ENCODE measurements at places on chromosomes 3 and 15.

- DNase-seq = no peak
These were observed 116.7 kb upstream of the ICE2 start for GRCh38 chr15:60595665-60596064.

GRCh38 chr3:13235079-13235478 lies 161.8 kb upstream of the IQSEC1 start:
- no peak for DNase-seq

DNA sequence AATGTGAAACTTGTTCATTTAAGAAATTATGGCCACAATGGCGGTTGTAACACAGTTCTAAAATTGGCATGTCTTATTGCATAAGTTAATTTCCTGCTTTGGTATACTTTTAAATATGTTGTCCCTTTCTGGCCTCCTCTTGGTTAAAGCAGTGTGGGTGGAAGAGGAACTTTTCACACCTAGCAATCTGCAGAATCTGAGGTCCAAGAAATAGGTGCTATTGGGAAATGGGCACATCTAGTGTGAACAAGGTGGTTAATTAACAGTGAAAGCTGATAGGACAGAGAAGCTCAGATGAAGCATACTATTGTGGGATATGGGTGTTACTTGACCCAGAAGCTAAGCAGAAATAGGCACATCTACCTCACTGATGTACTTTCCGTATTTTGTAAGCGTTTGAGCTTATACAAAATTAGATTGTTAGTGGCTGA lies 10.6 kb downstream of the CMC1 start:
- DNase-seq = no peak

GRCh38 chr3:156161172-156161571 lies 40.8 kb downstream of the KCNAB1 start:
- no peak for DNase-seq

DNA sequence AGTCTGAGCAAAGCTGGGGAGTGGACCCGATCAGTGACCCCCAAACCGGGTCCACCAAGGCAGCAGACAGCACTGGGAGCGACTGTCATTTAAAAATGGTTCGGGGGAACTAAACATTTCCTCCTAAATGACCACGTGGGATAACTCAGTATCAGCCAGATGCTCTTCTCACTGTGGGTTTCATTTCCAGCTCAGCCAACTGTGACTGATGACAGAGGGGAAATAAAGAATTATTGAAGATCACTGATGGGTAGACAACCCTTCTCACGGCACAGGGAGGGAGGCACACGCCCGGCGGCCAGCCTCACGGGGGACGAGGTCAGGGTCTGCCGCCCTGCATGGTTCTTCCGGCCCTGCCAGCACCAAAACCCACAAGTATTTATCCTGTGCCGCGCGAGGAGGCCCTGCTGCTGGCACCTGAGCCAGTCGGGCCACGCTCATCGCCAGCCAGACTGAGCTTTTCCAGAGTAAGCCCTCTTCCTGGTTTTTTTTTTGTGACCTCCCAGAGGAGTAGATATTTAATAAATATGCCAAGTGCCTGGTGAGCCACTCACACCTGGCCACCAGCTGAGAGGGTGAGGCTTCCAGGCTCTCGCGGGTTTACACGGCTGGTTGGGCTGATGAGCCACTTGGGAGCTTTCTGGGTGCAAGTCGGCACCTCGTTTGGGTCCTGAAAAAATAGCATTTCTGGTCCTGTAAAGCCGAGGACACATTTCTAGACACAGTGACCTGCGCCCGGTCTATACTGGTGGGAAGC lies 6.2 kb downstream of the MELTF start:
- no peak for DNase-seq

DNA sequence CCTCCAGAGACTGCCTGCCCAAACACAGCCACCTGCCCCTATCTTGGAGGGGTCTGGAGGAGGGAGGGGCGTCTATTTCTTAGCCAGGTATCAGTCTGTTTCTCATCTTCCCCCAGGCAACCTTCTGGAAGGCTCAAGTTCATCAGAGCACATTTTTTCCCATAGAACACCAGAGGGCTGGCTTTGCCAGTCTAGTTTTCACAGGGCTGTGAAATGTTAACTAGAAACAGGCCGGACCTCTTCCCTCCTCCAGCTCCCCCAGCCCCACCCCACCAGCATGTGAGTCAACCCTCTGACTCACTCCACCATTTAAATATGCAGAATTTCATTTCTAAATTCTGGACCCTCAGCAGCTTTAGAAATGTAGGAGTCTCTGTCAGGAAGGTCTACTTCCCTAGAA lies 66.9 kb downstream of the SLCO2A1 start:
- no peak for DNase-seq

GRCh38 chr15:70708839-70709238 lies 54.5 kb downstream of the UACA start:
- no peak for DNase-seq

DNA sequence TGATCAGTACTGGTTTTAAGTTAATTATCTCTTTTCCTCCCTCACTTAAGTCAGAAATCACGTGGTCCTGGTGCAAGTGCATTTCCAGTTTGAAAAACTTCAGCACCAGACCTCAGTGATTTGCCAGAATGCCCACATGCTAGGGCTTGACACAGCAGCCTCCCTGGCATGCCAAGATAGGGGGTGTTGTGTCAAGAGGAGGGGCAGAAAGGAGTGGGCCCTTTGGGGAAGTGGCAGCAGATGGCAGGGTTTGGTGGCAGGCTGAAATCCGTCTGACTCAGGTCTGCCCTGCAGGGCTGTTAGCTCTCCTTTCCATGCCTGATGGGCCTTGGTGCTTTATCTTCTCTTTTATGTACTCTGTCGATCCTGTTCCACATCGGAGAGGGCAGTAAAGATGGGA lies 23.4 kb downstream of the PXK start:
- no peak for DNase-seq

GRCh38 chr3:27216295-27216855 lies 152.8 kb downstream of the NEK10 start:
- DNase-seq = no peak

GRCh38 chr15:76905013-76905839 lies at the start of gene SCAPER:
Gene SCAPER (minus strand): TSS chr15:76905340. CDS start chr15:76883817, 21,523 bp downstream.
- peak; percentile 92 for DNase-seq

DNA sequence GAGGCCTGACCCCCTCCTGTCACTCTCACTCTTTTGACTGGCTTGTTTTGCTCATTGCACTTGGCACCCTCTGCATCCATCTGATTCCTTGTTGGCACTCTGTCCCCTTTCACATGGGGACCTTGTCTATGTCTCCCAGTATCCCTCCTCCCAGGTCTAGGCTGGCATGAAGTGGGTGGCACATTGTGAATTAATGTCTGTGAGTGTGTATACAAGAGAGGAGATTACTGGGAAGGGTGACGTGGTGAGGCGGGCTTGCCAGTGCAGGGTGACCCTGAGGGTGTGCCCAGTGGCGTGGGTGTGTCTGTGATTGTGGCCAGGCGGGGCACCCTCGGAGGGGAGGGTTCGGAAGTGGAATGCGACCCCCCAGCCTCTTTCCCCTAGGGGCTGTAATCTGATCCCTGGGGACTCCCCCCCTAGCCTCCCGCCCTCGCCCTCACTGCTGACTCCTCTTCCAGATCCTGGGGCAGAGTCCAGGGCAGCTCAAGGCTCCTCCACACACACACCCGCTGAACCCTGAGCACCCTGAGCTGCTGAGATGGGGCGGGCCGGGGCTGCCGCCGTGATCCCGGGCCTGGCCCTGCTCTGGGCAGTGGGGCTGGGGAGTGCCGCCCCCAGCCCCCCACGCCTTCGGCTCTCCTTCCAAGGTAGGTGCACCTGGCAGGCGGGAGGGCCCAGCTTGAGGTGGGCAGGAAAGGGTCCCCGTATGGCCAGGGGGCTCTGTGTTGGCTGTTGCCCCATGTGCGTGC lies at the start of gene SEMA3B:
TSS of gene SEMA3B (plus strand) at position 445 of the 749 bp plus-strand sequence. CDS start at position 539, 94 bp downstream.
- no peak for DNase-seq

- no peak for DNase-seq
These were observed 95.1 kb upstream of the PDZRN3 start for GRCh38 chr3:73719861-73720260.

DNA sequence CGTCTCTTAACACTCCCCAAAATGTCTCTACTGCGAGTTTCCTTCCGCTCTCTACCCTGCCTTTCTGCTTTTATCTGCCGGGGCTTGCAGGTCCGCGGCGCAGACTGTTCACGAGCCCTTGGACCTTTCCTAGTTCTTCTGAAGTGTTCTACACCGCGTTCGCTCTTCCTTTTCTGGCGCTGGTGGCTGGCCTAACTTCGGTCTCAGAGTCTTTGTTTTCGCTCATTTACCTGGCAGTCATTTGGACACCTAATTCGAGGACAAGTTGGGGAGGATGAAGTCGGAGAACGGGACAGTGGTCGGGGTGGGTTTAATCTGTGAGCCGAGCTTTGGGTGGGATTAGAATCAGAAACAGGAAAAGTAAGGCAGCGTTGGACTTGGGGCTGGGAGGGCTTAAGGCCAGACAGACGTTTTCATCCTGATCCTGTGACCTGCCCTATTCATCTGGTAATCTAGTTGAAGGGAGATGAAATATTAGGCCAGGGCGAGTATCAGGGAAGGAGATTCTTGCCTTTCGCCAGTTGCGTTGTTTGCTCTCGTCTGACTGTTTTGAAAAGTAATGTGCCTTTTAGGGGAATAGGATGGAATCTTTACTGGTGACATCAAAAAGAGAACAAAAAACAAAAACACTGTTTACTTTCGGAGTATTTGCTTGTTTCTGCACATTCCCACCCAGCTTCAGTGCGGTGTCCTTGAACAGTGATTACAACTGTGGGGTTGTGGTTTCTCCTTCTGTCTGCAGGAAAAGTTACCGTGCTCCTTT lies 1.8 kb downstream of the DIPK2A start:
- DNase-seq = peak; percentile 46

- no peak for DNase-seq
These were observed 144.6 kb downstream of the RORA start for GRCh38 chr15:61084472-61084871.

DNA sequence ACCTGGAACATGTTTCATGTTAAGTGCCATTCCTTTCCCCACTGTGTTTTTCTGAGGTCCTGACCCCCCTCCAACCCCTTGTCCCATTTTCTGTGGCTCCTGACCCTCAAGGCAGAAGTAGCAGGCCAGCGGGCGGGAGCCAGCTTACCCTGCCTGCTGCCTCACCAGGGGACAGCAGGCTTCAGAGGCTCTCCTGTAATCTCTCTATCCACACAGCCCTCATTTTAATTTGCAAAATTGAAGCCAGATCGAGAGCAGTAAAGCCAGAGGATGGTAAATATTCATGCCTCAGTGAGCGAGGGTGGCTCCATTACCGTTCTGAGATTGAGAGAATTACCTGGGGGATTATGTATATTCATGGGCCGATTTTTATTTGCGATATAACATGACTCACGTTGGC lies 147.6 kb downstream of the DNAJB8 start:
- no peak for DNase-seq

DNA sequence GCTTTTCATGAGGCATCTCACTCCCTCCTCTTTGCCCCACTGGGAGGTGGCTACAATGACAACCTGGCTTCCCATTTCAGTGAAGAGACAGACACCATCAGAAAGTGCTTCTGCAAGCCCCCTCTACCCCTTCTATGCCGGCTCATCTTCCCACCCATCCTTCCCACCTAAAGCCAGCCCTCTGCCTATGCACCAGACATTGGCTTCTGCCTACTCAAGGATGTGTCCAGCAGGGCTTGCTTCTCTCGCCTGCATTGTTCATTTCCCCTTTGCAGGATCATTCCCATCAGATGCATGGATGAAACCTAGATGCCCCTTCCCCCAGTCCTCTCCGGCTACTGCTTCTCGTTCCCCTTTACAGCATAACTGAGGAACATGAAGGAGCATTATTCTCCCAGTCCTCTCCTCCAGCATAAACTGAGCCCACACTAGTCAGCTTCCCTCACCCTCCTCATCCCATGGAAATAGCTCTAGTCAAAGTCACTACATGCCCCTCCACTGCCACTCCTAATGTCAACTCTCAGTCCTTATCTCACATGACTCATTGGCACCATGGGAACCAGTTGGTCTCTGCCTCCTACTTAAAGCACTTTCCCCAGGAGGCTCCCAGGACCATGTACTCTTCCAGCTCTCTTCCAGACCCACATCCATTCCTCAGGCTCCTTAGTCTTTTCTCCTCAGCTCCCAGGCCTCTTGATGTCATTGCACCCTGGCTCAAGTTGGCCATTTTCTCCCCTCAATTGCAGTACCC lies 47.9 kb downstream of the TM2D3 start:
- no peak for DNase-seq

DNA sequence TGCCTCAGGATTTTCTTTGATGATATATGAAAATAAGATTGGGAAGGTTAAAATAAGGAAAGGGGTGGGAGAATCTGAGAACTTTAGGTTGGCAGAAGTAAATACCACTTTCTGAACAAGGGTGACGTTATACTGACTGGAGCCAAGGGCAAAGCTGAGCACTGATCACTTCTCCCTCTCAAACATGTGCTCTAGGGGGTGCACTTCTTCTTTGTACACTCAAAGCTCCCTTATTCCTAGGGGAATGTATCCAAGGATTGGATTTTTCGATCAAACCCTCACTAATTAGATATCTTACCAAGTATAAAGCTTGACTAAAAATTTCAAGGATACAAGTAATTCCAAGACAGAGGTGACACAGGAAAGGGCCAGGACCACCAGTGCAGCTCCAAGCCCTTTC lies 243.9 kb upstream of the UMPS start:
- no peak for DNase-seq

DNA sequence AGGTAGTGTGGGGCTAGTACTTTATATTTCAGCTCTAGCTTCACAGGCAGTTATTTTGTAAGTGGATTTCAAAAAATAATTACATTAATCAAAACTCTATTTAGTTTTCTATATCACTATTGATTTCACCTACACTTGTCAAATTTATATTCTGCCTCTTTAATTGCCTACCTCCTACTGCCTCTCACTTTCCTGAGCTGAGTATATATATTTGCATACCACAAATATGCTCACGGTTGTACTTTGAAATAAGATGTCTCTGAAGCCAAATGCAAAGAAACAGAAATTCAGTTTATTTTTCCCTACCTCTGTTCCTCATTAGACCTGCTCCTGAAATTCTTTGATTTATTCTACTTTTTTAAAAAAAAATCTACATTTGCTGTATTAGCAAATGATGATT lies 309.3 kb upstream of the TGFBR2 start:
- no peak for DNase-seq

DNA sequence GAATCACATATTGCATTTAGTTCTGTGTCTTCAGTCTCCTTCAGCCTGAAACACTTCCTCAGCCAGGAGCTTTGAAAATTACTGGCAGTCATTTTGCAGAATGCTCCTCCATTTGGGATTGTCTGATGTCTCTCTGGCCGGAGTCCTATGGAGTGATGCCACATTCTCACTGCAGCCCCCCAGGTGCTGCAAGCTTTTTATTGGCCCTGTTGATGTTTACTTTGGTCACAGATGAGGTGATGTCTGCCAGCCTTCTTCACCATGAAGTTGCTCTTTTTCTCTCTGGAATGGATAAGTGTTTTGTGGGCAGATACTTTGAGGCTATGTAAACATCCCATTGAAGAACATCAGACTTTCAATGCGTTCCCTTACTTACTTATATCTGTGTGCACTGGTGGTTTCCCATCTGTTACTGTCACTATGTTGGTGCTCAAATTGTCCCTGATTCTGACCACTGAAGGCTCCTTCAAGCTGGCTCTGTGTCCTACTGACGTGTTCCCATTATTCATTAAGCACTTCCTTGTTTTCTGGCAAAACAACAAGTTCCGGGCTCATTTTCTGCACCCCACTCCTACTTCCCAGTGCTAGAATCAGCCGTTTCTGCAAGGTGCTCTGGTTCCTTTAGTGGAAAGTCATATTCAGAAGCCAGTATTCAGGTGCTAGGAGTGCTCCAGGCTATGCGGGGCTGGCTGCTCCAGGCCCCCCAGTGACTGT lies 1.4 kb upstream of the CLEC3B start:
- no peak for DNase-seq

All from stimulated activated CD4-positive, alpha-beta T cell treated with anti-CD3 and anti-CD28 coated beads, Interleukin-4, amount 100 ng/mL, for 1 hour (primary cell).